Fibroblast of skin of right quadriceps (primary cell): ENCODE measurements at places on chromosomes 2 and 18.

- peak; percentile 40 for DNase-seq
Observed at GRCh38 chr2:169452080-169452479, 27.2 kb upstream of the BBS5 start.

- no peak for DNase-seq
Observed at GRCh38 chr2:130374587-130375290, 18.9 kb downstream of the PTPN18 start.

GRCh38 chr2:211077216-211077767 lies 520.9 kb downstream of the CPS1 start:
- no peak for DNase-seq

- no peak for DNase-seq
Observed at GRCh38 chr2:239577935-239578334, 177.1 kb upstream of the HDAC4 start.

DNA sequence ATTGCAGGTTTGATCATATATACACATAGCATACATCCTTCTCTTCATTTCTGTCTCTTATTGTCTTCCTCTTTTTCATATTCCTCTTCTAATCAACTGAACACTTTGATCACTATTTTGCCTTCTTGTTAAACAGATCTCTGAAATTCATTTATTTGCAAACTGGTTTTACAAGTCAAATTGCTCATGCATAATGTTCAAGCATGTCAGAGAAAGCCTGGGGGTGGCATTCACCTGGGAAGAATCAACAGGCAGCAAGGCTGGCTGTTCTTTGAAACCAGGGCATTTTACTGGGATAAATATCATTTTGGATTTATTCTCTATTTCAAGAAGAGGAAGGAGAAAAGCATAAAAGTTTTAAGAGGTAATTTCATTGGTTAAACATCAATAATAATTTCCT lies 66.9 kb upstream of the LRATD1 start:
- DNase-seq, result no peak

DNA sequence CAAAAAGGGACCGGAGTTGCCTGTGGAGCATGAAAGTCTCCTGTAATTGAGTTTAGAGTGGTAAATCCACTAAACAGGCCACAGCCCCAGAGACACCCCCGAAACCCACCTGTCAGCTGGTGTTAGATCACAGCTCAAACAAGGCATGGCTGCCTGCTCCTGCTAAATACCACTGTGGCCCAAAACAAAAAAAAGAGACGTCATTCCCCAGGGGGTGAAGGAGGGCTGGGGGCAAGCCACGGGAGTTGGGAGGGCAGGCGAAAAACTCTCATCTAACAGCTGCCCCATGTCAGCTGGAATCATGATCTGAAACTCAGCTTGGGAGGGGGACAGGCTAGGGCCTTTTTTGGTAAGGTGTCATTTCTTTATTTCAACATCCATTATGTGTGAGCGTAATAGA lies 42.5 kb upstream of the LRPPRC start:
- DNase-seq, result no peak

GRCh38 chr2:86219896-86220295 lies 20.6 kb downstream of the MRPL35 start:
- DNase-seq, result no peak

- DNase-seq, result no peak
Observed at GRCh38 chr18:78072375-78072774, 822.7 kb downstream of the GALR1 start.

GRCh38 chr2:62040926-62041325 lies 135.5 kb downstream of the COMMD1 start:
- DNase-seq, result no peak

- peak; percentile 62 for DNase-seq
Observed at GRCh38 chr18:70454704-70455322, 166.0 kb downstream of the SOCS6 start.

GRCh38 chr18:55968550-55968949 lies 380.6 kb upstream of the TCF4 start:
- peak; percentile 23 for DNase-seq

DNA sequence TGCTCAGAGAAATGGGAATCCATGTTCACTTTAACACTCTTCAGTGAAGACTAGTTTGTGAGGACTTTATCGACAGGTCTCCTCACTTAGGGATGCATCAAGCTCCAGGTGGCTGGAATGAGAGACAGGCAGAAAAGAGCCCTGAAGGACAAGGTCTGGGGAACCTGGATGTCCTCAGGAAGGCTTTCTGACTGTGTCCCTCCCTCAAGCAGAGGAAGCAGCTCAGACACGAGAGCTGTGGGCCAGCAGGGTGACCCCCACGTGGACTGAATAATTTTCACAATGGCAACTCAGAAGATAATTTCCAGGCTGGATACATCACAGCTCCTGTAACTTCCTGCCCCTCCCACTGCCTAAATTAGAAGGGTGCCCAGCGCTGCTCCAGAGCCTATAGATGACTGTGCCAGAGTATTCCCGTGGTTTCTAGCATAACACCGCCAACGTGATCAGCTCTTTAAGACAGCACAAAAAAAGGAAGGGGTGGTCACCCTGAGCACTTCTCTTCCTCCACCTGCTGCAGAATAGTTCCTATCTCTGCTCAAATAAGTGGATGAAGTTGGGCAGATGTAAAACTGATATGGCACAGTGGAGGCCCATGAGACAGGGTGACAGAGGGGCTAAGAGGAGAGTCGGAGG lies 25.7 kb upstream of the NCK2 start:
- no peak for DNase-seq

DNA sequence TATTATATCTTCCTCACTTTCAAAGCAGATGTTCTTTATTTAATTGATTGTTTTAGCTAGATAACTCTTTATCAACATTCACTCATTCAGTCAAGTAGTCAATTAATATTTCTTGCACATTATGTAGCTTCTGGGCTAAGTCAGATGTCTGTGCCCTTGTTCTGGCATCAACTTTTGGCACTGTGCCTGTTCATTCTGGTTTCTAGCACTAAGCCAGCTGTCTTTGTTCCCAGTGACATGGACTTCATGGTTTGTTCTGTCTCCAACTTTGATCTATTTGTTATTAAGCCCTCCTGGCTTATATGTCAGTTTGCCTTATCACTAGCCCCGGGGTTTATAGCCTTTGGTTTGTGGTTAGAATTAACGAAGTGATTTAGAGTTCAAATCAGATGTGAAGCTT lies 247.9 kb upstream of the SYT4 start:
- no peak for DNase-seq

DNA sequence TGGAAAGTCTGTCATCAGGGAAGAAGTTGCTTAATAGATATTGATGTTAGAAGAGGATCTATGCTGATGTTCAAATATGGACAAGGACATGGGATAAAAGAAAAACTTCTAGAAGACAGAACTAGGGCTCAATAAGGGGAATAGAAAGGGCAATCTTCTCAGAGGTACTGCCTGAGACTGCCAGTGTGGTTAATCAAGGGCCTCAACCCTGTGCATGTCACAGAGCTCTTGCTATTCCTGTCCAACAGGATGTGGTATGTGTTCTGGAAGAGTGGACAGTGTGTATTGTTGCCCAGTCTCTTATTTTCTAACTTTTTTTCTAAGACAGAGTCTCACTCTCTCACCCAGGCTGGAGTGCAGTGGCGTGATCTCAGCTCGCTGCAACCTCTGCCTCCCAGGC lies 27.8 kb upstream of the RNF125 start:
- no peak for DNase-seq

- DNase-seq, result no peak
Observed at GRCh38 chr2:20637147-20637546, 13.8 kb downstream of the HS1BP3 start.

- DNase-seq, result no peak
Observed at GRCh38 chr2:2890901-2891300, 486.7 kb downstream of the EIPR1 start.

DNA sequence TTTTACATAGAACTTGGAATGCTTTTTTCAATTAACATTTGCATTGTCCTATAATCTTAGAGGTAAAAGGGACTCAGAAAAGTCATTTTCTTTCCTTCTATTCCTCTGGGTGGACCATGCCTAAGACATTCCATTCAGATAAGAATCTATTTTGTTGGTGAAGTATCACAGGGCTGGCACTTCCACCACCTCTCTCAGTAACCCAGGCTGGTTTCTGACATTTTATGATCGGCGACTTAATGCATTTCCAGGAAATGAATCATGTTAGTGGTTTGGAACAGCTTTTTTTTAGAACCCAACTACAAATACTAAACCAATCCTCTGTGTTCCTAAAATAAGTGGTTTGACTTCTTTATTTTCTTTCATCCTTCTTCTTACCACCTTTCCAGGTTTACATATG lies 27.0 kb downstream of the GAD1 start:
- peak; percentile 76 for DNase-seq

DNA sequence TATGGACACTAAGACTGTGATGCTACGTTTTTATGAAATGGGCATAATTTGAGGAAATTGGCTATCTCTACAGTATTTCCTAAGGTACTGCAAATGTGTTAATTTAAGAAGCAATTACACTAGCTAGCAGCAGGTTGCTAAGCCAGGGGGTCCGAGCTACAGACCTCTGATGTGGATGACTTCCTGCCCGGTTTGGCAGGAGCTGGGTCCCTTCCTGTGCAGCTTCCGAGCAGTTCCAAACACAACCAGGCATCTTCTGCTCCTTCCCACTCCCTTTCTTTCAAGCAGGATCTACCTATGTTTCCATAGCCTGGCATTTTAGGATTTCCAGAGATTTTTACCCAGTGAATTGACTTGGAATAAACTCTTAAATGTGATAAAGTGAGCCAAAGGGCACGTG lies 55.7 kb downstream of the SCN2A start:
- DNase-seq, result no peak

DNA sequence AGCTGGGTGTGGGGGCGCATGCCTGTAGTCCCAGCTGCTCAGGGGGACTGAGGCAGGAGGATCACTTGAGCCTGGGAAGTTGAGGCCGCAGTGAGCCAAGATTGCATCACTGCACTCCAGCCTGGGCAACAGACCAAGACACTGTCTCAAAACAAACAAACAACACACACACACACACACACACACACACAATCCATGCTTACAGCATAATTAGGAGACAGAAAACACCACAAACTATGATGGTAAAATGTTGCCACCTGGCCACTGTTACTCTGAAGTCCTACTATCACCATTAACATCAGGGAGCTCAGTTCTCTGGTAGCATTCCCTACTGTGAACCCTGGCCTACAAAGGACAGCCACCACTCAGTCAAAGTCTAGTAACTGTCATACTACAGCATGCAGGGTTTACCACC lies 18.3 kb downstream of the DNPEP start:
- peak; percentile 54 for DNase-seq

GRCh38 chr2:207683879-207684627 lies 27.4 kb upstream of the CCNYL1 start:
- DNase-seq, result peak; percentile 90

DNA sequence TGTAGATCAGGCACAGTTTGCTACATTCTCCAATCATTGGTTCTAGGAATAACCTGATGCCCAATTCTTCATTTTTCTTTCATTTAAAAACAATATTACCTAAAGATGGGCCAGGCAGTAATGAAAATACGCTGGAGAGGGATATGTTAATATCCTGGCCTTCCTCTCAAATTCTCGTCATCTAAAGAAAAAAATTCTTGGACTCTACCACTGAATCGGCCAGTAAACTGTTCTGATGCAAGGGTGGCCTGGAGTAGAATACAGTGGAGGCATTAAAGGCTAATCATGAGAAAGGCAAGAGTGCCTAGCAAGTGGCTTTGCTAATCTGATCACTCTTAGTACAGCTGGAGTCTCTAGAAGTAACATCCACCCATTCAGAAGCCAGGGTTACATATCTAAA lies 157.7 kb downstream of the ANTXR1 start:
- DNase-seq, result no peak

DNA sequence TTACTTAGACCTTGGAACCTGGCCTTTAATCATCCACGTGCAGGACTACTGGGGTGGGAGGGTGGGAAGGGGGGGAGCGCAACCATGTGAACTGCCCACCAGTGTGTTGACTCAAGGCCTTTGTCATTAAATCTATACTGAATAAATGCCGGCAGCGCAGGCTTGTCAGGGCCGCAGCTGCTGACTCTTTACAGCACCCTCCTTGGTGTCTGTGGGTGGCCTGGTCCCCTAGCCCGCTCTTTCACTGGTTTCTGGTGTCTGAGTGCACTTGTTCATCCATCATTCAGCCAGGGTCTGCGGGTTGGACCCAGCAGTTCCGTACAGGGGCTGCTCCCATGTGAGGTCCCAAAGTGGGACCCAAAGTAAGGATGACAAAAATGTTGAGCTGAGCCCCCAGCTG lies 11.5 kb downstream of the MAP3K2 start:
- no peak for DNase-seq

DNA sequence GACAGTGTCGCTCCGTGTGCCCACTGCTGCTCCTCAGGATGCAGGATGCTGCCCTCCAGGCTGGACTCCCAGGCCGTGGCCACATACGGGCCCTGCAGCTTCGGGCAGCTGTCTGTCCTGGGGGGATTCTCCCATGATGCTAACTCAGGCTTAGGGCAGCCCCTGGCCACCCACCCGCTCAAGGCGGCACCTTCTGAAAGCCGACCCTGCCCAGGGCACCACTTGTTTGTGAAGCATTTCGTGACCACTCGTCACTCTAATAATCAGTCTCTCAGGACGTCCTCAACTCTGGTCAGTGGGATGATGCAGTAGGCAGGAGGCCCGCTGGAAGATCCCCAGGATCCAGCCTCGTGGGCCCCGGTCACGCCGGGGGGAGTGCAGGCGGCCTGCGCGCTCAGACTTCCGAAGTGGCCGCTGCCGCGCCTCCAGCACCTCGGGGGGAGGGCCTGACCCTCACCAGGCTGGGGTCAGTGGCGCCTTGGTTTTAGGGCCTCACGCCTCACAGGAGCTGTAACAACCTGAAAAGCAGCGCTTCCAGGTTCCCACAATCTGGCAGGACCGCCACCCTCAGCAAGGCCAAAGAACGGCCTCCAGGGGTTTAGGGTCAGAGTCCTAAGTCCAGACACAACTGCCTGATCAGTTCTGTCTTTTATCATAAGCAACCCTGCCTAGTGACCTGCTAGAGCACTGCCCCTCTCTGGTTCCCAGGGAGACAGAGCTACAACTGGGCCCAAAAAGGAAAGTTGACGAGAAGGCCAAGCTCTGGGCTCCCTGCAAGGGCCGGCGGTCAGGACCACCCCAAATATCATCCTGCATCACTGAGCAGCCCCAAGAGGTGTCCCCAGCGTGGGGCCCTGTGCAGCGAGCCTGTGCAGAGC lies 53.0 kb downstream of the EIPR1 start:
- DNase-seq, result no peak

DNA sequence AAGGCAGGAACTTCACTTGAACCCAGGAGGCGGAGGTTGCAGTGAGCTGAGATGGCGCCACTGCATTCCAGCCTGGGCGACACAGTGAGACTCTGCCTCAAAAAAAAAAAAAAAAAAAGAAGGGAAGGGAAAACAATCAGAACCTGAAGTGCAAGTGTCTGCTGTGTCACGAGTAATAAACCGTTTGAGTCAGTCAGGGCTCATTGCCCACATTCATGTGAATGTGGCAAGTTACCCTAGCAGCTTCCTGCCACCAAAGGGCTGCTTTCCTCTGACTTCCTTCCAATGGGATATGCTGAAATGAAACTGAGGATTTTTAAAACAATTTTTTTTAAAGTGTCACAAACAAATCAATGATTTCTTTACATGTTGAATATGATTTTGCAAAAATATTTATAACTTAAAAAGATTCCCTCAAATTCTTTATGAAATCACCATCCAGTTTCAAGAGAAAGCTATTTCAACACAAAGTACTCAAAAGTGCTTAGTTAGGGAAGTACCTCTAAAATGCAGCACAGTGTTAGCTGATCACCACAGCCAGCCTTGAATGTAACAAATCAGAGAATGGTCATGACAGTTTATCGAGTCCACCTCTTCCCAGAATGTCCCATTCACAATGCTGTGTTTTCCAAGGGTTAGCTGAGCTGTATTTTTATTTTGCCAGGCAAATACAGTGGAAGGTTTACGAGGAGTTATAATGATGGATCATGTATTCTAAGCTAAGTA lies 36.4 kb downstream of the WDSUB1 start:
- peak; percentile 54 for DNase-seq

GRCh38 chr2:55985406-55985805 lies 61.8 kb upstream of the EFEMP1 start:
- no peak for DNase-seq
